NCI-H2227 treated with DMSO at 0.1 percent for 48 hours (cell line): ENCODE measurements at places on chromosomes 3 and 15.

DNA sequence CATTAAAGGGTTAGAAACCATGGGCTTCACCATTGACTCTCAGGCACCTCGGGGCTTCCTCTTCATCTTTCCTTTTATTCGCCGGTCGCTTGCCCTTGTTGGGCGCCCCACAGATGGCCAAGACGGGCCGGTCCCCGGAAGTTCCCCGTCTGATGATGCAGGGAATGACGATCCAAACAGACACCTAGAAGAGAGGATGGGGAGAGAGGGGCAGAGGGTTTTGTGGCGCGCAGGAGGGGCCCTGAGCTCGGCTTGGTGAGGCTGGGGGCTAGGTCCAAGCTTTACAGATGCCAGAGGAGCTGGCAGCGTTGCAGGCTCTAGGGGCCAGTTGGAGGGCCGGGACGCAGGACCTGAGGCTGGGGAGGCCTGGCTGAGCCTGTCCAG, 532 bp upstream of the ESYT3 start:
- no peak for DNase-seq

- DNase-seq = no peak
Measured at GRCh38 chr3:140243575-140243974, 308.6 kb downstream of the CLSTN2 start.

DNA sequence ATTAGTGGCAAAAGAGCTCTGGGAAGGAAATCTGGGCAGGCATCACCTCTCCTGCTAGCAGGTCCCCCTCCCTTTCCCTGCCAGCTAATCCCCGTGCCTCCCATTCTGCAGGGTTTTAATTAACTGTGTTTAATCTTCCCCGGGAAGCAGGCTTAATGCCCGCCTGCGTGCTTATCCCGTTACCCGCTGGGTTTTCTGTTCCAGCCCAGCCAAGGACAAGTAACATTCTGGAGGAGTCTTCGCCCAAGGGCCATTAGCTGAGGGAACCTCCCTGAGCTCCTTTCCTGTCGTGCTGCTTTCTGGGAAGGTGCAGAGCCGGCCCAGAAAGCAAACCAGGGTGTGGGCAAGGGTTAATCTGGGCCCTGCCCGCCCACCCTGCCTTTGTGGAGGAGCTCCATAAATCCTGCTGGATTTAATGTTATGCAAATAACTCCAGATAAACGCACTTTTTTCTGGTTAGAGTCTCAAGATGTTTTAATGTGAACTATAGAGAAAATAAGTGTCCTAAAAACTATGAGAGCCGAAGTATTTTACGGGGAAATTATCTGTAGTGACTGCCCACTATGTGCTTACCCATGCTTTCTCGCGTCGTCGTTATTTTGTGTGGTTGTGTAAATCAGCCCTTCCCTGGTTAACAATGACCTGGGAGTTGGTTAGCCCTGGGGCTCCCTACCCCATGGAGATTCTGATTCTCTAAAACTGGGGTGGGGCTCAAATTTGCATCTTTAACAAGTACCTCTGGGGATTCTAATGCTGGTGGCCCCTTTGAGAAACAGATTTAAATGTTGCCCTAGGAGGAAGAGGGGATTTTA, 25.9 kb downstream of the TRIM71 start:
- DNase-seq = no peak

GRCh38 chr3:149909923-149910322, 60.8 kb downstream of the PFN2 start:
- DNase-seq = no peak

DNA sequence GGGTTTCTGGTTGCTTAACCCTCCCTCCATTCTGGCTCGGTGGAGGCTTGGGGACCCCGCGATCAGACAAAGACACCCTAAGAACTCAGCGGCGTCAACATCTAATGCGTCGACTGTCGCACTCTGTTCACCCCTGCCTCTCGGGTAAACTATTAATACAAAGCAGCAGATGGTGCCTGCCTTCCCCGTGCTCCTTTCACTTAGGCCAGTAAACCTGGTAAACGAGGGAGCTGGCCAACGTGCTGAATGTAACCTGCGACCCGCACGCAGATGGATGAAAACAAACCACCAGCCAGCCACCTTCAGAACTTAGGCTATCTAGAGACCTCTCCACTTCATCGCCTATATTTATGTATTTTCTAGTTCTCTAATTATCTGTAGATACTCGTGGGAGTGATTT, 848 bp upstream of the CADPS start:
- DNase-seq = no peak

- DNase-seq = no peak
Measured at GRCh38 chr3:81027344-81027743, 734.1 kb downstream of the GBE1 start.

- no peak for DNase-seq
Measured at GRCh38 chr3:63911509-63911872, 692 bp downstream of the SCAANT1 start.

GRCh38 chr3:188489639-188490405, 335.9 kb downstream of the LPP start:
- no peak for DNase-seq

DNA sequence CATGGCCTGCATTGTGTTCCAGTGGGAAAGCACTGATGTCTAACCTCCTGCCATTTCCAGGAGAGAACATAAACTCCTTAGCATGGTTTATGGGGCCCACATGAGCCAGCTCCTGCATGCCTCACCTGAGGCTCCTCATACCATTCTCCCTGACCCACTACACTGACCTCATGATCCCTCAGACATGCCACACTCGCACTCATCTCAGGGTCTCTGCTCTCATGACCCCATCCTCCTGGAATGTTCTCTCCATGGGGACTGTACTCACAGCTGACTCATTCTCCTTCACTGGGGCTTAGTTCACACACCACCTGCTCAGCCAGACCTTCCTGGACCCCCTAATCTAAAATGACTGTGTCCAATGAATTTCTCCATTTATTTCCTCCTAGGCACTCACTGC, 4.0 kb upstream of the LMCD1 start:
- DNase-seq = no peak
